ENCODE measurements at places on chromosomes 12 and 14.
A peak's percentile ranks its signal among the peaks of the same experiment; 100 is the strongest.

- no peak for DNase-seq
These were observed 250.2 kb downstream of the GPHN start for GRCh38 chr14:66758031-66758613.

- DNase-seq, result no peak
These were observed 276.7 kb downstream of the FOXN3 start for GRCh38 chr14:89140326-89140725.

- no peak for DNase-seq
These were observed 163.4 kb downstream of the KICS2 start for GRCh38 chr12:64058541-64059265.

DNA sequence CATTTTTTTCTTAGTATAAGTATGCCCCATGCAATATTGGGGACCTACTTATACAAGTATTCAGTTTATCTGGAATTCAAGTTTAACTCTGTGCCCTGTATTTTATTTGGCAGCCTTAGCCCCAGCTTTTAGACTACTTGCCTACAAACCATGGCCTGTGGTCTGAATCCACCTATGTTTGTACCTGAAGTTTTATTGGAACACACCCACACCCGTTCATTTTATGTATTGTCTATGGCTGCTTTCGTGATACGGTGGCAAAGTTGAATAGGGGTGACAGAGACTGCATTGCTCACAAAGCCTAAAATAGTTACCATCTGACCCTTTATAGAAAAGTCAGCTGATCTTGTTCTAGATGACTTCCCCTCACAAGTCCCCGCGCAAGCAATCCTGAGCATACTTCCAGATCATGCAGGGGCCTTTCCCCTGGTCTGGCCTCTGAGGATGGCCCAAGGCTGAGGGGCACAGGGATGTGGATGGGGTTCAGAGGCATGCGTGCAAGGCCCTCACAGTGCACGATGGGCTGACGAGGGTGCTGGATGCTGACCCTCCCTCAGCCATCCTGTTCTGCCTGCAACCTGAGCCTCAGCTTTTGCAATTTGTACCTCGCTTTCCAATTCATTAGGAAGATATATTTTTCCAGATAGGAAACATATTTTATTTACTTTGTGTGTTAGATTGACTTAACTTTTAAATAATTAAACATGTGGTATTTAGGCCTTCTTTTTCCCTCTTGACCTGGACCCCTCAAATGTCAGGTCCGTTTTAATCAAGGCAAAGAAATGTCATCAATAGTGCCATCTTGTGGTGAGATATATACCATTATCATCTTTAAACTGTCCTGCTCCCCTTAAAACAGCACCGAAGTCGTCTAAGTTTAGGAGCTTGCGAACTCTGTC lies 527.3 kb upstream of the CCDC196 start:
- DNase-seq, result no peak

GRCh38 chr12:106058256-106059182 lies 80.2 kb downstream of the NUAK1 start:
- DNase-seq, result no peak

DNA sequence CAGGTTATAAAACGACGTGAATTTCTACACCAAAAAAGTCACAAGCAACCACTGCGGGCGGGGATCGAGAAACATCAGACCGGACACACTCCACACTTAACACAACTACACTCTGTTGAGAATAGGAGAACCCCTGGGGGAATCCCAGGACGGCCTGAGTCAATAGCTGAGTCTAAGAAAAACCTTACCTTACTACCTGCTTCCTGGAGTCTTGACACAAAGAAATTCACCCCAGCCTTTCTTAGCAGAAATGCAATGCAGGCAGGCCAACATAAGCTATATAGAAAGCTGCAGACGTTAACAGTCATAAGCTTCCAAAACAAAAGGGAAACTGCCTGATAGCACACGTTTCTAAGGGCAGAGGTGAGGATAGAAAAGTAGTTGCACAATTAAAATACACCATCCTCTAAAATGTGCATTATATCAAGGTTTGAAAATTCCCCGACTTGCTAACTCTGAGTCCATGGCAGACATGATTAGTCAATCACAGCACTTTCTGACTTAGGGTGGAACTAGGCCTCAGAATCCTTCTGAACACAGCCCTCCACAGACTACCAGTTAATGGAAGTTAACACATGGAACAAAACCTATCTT lies 68.0 kb downstream of the CCDC88C start:
- no peak for DNase-seq

DNA sequence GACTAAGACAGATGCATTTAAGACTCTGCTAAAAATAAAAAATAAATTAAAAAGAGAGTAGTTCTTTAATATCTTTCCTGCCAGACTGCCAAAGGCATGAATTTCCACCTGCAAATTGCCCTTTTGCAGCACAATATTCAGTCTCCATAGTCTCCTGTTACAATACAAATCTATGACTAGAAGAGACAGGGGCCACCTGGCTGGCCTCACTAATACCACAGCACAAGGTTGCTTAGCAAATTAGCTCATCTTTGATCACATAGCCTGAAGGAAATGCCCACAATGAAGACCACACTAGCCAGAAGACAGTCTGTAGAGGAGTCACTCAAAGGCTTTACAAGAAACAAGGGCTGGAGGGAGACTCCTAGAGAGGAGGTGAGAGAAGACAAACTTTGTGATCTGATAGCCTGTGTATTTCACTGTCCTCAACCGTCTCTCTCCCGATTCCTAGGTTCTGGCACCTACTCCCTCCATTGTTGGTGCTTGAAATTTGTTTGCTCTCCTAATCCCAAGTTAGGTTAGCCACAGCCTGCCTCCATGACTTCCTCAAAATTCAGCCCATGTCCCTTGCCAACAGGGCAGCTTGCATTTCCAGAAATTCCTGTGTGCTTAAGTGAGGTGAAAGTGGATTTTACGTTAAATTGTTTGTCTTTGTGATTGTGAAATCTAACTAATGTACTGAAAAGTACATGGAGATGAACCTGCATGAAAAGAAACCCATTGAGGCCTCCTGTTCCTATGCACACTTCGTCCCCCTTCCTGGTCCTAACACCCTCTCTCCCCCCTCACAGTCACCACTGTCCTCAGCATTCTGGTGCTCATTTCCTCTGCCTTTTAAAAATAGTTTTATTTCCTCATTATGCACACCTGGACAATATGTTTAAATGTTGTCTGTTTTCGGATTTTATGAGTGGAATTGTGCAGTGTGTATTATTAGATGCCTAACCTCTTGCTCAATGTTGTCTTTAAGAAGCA lies 88.7 kb upstream of the PLXNC1 start:
- no peak for DNase-seq

- no peak for DNase-seq
These were observed 380.0 kb downstream of the KCNH5 start for GRCh38 chr14:62665286-62665685.

- no peak for DNase-seq
These were observed 68.9 kb downstream of the SLC6A15 start for GRCh38 chr12:84843593-84844144.

GRCh38 chr14:29846339-29847055 lies 81.2 kb downstream of the PRKD1 start:
- DNase-seq, result no peak

DNA sequence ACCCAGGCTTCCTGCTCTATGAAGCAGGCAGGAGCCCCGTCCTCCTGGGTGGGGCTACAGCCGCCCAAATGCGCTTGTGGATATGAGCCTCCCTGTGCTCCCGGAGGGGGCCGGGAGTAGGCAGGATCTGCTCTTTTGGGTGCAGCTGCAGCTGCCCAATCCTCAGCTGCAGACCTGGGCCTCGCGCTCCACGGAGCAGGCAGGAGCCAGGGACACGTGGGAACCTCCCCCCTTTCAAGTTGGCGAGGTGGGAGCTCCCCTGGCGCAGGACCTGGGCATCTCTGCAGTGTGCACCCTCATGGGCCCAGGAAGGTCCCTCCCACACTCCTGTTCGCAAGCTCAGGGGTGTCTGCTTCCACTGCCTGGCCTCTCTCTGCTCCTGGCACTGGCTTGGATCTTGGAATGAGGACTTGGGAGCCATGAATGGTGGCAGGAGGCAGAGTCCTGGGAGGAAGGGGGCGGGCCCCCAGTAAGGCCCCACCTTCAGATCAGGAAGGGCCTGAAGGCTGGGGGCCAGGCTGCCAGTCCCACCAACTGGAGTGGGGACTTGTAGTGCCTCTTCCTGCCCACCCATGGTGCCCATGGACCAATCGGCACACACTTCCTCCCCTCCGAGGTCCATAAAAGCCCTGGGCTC lies 61.3 kb downstream of the KLRG1 start:
- DNase-seq, result no peak

DNA sequence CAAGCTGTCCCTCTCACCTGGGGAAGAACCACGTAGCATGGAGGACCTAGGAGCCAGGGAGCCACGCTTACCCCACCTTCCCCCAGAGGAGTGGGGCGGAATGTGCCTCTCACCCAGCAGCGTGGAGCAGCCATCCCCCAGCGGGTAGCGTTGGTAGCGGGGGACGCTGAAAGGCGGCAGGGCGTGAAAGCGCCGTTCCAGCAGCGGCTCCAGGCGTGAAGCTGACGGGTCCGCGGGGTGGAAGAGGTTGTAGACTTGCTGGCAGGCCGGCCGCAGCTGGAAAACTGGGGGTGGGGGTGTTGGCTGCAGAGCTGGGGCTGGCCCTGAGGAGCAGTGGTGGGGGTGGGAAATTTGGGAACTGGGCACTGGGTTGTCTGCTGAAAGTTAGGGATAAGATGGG lies 11.9 kb downstream of the ARL6IP4 start:
- DNase-seq, result no peak

GRCh38 chr12:103241184-103241583 lies 254.6 kb downstream of the C12orf42 start:
- DNase-seq, result no peak

- no peak for DNase-seq
These were observed 47.5 kb downstream of the PPFIBP1 start for GRCh38 chr12:27571463-27571862.

GRCh38 chr12:12159988-12160387 lies 89.2 kb downstream of the BCL2L14 start:
- no peak for DNase-seq

DNA sequence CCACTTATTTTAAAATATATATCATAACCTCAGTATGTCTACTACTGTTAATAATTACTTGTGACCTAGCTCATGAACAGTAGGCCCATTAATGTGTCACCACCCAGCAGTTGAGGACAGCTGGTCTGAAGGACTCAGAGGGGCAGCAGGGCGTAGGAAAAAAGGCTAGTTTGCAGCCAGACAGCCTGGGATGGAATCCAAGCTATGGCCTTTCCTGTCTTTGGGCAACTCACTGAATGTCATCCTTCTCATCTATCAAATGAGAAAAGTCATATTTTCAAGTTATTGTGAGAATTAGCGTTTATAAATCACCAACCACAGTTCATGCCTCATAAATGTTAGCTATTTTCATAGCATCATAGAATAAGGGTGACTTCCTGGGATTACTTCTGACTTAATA lies 12.3 kb downstream of the DENND5B start:
- no peak for DNase-seq

DNA sequence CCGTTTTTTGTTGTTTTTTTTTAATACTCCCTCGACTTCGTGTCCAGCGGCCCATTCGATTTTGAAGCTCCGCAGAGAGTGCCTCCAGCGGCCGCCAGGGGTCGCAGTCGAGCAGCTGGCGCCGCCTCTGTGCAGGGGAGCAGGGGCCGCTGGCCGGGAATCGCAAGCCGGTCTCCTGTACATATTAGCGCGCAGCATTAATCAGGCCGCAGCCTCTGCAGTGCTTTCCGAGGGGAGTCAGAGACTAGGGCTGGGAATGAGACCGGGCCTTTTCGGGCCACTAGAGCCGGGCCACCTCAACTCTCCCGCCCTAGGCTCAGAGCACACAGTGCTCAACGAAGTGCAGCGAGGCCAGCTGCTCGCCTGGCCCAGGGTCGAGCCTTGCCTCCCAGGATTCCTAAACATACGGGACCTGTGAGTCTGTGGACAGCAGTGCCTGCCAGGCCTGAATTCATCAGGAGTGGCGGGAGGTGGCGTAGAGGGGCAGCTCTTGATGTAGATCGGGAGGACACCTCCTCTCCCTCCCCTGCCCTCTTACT lies 81.8 kb downstream of the EMP1 start:
- peak; percentile 47 for DNase-seq

DNA sequence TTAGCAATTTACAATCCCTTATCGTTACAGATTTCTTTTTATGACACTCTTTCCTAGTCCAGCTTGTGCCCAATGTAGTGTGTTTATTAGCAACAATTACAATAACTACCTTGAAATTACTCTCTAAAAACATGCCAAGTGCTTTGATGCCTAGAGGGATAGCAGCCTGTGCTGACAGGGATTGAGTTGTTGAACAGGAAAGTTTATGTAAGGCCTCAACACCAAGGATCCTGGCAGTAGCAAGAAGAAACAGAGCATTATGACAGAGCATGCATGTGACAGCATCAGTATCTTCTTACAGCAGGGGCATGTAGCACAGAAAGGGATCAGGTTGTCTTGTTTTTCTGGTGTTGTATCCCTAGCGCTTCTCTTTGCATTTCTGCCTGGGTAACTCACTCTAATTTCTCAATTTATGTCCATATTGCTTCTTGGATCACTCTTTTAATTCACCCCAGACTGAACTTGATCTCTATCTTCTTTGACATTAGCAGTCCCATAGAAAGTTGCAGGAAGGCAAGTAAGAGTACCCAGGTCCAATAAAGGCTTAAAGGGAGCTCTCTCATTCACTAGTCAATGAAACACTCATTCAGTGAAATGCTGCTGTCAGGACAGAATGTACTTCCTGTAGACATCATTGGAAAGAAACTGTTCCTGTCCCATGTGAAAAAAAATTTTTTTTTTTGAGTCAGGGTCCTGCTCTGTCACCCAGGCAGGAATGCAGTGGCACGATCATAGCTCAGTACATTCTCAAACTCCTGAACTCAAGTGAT lies 220.0 kb upstream of the GRIP1 start:
- DNase-seq, result no peak

DNA sequence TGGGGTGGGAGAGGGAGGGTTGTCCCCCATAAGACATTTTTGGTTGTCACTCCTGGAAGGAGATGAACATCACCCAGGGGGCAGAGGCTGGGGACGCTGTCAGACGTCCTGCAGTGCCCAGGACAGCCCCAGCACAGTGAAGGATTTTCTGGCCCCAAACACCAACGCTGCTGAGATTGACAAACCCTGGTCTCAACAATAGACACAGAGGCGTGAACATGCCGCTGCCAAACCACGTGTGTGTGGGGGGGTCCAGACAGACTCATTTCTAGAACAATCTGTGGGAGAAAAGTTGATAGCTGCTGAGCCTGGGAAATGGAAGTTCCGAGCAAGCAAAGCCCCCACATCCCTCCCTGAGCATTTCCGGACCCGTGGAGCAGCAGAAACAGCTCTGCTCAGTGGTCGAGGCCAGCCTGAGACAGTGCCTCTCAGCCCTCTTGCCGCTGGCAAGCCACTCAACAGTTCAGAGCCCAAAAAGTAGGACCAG lies 43.8 kb upstream of the CLMN start:
- no peak for DNase-seq

DNA sequence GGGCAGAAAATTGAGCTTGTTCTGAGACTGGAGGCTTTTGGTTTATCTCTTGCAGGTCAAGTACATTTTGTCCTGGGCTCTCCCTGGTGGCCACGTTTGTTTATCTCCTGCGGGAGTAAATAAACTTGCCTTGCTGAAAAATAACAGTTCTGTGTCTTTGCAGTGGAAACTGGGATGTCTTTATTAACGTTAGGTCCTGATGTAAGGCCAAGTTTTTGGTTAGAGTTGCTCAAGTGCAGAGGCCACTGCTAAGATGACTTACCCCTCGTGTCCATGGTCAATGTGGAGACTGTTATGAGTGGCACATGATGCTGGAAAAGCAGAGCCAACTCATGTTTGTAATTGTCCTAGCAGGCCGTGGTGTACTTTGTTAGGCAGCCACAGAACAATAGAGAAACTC lies 3.8 kb downstream of the PTPN11 start:
- no peak for DNase-seq
